ACHN (cell line): ENCODE measurements at places on chromosomes 7 and 10.
A peak's percentile ranks its signal among the peaks of the same experiment; 100 is the strongest.

DNA sequence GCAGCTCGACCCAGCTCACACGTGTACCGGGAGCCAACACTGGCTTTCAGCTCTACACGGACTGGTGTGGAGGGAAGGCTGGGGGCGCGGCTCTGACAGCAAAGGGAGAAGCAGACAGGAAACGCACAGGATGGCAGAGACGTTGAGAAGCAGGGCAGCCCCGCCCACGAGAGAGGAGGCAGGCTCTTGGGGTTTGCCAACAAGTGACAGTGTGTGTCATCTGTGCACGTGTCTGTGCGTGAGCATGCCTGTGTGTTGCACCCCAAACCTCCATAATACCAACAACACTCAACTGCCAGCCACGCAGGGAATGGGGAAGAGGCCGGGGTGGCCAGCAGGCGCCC lies 64.4 kb upstream of the PDGFA start:
- DNase-seq, result no peak

DNA sequence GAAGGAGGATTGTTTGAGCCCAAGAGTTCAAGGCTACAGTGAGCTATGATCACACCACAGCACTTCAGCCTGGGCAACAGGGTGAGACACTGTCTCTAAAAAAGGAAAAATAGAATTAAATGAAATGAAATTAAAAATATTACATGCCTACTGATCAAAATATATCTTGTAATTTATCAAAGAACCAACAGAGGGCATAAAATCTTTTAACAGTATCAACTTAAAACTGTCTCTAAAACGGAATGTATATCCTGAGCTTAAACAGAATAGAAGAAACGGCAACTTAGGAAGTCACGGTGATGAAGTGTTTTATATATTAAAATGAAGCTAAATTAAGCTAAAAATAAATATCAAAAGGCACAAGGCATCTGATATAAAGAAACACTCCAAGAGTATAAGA lies 78.8 kb downstream of the MTPAP start:
- DNase-seq, result peak; percentile 19

DNA sequence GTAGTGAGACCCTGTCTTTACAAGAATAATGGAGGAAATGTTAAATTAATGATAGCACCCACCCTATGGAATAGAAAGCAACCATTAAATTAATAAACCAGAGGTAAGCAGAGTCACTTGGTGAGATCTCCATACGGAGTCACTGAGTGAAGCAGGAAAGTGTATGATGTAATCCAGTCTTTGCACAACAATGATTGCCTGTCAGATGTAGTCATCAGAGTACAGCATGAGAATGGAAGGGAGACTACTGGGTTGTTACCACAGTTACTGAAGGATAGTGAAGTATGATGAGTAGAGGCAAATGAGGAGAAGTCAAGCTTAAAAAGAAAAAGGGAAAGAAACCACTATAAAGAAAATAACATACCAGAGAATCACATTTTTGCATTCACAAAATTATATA lies 371.9 kb upstream of the SHH start:
- no peak for DNase-seq

DNA sequence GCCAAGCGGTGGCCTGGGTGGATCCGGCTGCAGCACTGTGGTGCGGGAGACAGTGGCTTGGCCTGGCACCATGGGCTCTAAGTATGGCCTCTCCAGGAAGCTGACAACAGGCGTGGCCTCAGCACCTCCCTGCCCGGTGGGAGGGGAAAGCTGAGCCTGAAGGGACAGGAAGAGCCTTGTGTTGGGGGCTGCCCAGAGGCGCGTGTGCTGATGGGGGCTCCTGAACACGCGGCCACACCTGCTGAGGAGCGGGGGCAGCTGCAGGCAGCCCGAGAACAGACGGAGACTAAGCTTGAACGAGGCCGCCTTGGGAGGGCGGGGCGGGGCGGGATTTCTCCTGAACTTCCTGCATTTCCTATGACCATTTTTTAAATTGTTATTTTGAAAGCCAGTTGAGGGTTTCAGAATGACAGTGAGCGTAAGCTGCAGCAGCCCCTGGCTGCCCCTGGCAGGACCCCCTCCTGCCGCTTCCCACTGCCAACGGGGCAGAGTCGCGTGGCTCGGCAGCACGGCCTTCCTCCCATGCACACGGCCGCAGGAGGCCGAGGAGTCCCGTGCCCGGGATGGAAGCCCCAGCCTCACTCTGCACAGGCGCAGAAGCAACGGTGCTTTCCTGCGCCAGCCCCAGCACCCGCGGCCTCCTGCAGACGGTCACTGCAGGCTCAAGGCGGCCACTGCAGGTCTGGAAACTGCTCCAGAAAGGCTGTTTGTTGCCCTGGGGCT lies 43.2 kb downstream of the DPYSL4 start:
- no peak for DNase-seq

DNA sequence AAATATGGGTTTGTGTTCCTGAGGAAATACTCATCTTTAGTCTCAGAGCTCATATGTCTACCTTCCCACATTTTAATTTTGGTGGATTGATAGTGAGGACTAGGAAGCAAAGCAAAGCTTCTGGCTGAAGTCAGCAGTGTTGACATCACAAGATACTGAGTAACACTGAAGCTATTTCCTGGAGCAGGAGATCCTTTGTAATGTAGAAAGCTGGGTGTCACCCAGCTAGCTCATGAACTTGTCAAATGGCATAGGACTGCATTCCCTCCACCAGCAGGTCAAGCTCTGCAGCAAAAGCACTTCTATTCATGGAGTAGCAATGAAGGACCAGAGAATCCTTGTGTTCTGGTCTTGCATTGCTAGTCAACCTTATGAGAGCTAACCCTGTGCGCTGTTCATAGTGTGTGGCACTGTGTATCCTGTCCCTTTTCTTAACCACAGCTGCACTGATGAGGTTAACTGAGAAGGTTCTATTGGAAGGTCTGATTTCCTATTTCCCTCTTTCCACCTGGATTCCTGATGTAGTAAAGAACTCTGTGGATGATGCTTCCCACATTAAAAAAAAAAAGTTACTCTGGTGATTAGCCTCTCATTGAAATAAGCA lies 94.8 kb upstream of the ZNF804B start:
- DNase-seq, result peak; percentile 74

DNA sequence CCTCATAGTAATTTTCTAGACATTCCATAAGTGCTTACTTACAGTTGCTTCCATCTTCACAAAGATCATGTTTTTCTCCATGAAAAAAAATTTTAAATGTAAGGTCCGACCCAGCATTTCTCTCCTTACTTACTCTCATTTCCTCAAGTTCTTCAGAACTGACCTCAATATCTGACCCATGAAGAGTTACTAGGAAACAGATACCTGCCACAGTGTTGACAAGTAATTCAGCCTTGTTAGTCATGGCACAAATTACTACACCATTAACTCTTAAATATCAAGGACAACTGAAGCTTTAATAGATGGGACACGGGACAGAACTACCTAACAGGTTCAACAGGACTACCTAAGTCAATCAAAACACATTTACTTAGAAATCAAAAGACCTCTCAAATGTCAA lies 316.2 kb downstream of the POM121L12 start:
- no peak for DNase-seq

GRCh38 chr10:119700321-119700954 lies 25.4 kb upstream of the INPP5F start:
- DNase-seq, result no peak

DNA sequence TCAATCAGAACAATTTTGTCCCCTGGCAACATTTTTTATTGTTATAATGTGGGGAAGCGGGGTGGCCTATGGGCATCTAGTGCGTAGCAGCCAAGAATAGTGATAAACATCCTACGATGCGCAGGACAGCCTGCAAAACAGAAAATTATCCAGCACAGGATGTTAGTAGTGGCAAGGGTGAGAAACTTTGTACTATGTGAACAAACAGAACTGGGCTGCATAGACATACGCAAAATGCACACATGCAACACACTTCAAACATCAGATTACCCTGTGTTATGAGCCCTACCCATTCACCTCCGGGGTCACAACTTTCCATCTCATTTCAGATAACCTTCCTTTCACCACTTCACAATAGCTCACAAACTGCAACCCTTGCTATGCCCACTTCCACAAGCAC lies 3.1 kb downstream of the ZNF786 start:
- no peak for DNase-seq

DNA sequence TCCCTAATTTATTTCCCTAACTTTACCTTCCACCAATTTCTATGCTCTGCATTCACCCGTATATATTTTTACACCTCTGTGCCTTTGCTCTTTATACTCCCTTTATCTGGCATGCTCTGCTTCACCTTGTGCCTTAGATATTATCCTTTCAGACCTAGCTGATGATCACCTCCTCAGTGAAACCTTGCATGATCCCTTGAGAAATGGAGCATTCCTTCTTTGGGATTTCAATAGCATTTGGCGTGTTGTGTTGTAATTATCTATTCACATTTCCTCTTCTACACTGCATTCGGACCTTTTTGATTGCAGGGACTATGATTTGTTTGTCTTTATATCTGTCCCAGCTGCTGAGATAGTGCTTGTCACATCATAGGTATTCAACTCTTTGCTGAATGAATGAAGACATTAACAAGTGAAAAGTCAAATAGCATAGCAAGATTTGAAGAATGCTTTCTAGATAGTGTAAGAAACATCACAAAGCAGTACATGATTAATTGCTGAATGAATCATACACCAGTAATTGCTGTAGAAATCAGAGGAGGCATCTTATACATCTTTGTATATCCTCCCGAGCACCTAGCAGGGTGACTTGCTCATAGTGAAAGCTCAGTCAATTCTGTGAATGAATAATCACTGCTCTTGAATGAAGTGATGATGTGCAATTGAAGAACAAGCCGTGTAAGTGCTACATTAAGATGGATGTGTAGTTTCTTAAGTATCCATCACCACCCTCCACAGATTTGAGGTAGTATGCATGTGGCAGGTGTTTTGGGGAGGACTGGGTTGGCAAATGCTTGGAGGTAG lies 2.0 kb upstream of the TM9SF3 start:
- peak; percentile 52 for DNase-seq

GRCh38 chr7:134891262-134891695 lies 95.0 kb upstream of the AGBL3 start:
- DNase-seq, result peak; percentile 97

GRCh38 chr7:117673839-117674238 lies 194.0 kb downstream of the CFTR start:
- DNase-seq, result peak; percentile 49

GRCh38 chr10:43196131-43196980 lies 58.1 kb downstream of the CSGALNACT2 start:
- no peak for DNase-seq

DNA sequence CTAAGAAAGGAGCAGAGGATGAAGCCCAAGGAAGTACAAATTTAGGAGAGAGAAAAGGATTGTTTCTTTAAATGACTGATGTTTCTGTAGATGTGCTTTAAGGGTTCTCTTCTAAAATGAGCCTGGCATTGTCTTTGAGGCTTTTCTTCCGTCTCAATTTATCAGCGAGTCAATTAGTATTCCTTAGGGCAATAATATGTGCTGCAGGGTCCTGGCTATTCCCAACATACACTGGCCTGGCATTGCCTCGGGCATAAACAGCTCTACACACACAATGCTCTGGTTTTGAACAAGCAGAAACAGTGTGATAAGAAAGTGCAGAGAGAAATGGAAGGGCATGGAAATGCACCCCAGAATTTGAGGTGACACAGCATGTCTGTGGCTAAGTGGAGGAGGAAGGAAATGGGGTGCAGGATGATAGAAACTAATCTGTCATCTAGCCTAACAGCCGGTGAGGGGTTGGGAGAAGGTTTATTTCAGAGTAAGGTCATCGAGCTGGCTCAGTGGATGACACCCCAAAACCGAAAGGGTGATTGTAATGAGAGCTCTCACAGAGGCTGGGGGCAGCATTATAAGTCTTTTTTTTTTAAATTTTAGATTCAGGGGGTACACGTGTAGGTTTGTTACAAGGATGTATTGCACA lies 67.5 kb upstream of the ARHGAP21 start:
- DNase-seq, result no peak

GRCh38 chr7:12090757-12091221 lies 120.3 kb upstream of the TMEM106B start:
- no peak for DNase-seq

DNA sequence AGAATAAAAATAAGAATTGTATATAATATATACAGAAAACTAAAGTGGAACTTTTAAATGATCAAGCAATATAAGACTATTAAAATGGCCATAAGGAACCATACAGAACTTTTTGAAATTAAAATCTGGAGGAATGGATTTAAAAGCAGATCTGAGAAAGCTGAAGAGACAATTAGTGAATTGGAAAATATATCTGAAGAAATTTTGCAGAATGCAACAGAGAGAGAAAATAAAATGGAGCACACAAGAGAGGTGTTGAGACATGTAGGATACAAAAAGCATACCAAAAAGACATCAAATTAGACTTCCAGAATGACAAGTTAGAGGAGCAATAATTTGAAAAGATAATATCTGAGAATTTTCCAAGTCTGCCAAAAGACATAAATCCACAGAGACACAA lies 169.6 kb downstream of the VTI1A start:
- no peak for DNase-seq
